ENCODE measurements at places on chromosomes 1 and 21. TPM values are rescaled to one million over a fixed set of nuclear protein-coding genes. Genes with fewer than 3 reads are reported as not detected.

DNA sequence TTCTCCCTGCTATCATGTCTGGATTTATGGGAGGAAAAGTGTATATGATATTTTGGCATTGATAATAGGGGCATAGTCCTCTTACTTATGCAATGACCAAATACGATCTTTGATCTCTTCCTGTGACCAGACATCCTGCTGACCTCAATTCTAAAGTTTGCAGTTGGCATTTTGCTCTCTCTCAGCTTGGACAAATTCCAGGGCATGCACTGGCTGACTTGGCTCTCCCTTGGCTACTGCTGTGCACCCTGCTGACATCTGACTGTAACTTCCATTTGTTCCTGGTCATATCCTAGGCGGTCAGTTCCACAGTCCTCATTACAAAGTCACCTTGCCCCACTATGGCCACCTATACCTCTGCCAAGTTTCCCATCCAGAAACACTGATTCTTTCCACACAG, 380.7 kb upstream of the NR5A2 start:
- no peaks in the 10 kb centered on the region for H3K27me3 ChIP-seq
- DNase-seq = no peak
- H3K27ac ChIP-seq = no peak overlapping the region
- no peaks in the 10 kb centered on the region for H3K4me1 ChIP-seq
- no peaks in the 10 kb centered on the region for H3K36me3 ChIP-seq
- H3K4me3 ChIP-seq = no peak overlapping the region

DNA sequence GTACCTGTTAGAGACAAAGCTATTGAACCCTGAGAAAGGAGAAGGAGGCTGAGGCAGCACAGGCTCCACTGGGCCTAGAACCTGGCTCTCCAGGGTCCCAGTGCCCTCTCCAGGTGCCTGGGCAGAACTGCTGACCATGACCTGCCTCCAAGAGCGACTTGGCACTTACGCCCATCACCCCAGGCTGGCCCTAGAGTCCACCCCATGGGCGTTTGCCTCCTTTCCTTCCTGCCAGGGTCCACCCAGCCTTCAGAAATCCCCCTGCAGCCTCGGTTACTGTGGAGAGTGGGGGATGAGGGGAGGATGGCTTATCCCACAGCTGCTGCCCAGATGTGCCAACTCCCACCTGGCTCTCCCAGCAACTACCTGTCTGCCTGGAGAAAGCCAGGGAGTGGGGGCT, 14.7 kb upstream of the C1QA start:
- DNase-seq = no peak
- H3K36me3 ChIP-seq = no peaks in the 10 kb centered on the region
- no peak overlapping the region for H3K27ac ChIP-seq
- no peaks in the 10 kb centered on the region for H3K4me1 ChIP-seq

- H3K4me1 ChIP-seq = no peaks in the 10 kb centered on the region
- H3K27ac ChIP-seq = no peak overlapping the region
- no peak for DNase-seq
- H3K36me3 ChIP-seq = no peaks in the 10 kb centered on the region
These were observed 245.6 kb upstream of the ADAMTS5 start for GRCh38 chr21:27212441-27212840.

The GPR153 gene
- 6.1 TPM for total RNA-seq

DNA sequence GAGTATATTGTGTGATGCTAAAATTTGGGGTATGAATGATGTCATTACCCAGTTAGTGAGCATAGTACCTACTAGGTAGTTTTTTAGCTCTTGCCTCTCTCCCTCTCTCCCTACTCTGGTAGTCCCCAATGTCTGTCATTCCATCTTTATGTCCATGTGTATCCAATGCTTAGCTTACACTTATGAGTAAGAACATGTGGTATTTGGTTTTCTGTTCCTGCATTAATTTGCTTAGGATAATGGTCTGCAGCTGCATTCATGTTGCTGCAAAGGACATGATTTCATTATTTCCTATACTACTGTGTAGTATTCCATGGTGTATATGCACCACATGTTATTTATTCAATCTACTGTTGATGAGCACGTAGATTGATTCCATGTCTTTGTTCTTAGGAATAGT, 54.4 kb upstream of the NEGR1 start:
- no peaks in the 10 kb centered on the region for H3K4me1 ChIP-seq
- no peaks in the 10 kb centered on the region for H3K36me3 ChIP-seq
- H3K27me3 ChIP-seq = no peaks in the 10 kb centered on the region
- no peak overlapping the region for H3K27ac ChIP-seq
- DNase-seq = no peak

The SPTA1 gene
- total RNA-seq = not detected

DNA sequence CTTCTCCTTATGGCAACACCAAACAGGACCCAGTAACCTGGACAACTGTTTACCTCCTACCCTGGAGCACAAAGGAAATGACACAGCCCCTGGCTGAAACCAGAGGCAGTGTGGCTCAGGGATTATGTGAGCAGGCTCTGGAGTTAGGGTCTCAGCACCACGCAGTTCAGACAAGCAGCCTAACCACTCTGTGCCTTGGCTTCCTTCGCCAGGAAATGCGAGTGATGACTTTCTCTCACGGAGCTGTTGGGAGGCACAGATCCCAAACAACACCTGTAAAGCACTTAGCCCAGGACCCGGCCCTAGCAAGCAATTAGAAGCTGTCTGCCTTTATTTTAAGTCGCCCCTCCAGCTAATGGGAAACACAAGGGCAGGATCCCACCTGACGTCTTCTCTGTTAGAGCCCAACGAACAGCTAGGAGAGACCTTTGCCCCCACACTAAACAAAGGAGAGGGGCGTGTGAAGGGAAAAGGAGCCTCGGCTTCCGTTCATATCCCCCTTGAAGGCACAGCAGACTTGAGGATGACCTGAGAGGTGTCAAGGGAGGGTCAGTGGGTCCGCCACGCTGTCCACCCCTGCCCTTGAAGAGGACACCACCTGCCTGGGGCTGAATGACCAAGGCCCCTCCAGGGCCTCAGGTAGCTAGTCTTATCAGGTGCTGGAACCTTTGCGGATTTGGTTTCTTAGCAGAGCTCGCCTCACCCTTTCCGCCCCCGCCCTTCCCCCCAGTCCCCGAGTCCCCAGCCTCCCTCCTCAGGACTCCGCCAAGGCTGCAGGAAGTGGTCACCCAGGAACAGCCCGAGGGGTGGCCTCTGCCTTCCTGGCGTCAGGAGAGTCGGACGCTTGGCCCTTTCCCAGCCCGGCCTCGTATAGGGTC, 860 bp downstream of the TMEM63A start:
- H3K4me3 ChIP-seq = peak overlapping the region; percentile 80
- peak overlapping the region; percentile 81 for H3K27ac ChIP-seq
- peaks cover 3% of the 10 kb centered on the region for H3K36me3 ChIP-seq
- H3K27me3 ChIP-seq = no peaks in the 10 kb centered on the region
- DNase-seq = no peak

The NSUN4 gene
- 27.8 TPM for total RNA-seq

- DNase-seq = no peak
- no peak overlapping the region for H3K27ac ChIP-seq
- H3K36me3 ChIP-seq = no peaks in the 10 kb centered on the region
- H3K4me1 ChIP-seq = no peaks in the 10 kb centered on the region
- peaks cover 34% of the 10 kb centered on the region for H3K27me3 ChIP-seq
- H3K4me3 ChIP-seq = no peak overlapping the region
These were observed 31.0 kb downstream of the DDX20 start for GRCh38 chr1:111786669-111787207.

- no peak overlapping the region for H3K4me3 ChIP-seq
- no peaks in the 10 kb centered on the region for H3K27me3 ChIP-seq
- no peak for DNase-seq
These were observed 16.3 kb downstream of the SOX13 start for GRCh38 chr1:204089044-204089751.

DNA sequence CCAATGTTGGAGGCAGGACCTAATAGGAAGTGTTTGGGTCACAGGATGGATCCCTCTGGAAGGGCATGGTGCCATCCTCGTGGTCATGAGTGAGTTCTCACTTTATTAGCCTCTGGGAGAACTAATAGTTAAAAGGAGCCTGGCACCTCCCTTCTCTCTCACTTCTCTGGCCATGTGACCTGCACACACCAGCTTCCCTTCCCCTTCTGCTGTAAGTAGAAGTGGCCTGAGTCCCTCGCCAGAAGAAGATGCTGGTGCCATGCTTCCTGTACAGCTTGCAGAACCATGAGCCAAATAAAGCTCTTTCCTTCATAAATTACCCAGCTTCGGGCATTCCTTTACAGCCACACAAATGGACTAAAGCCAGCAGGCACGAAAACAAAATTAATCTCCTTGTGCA, 23.6 kb downstream of the ACOT7 start:
- peaks cover 58% of the 10 kb centered on the region for H3K4me1 ChIP-seq
- no peaks in the 10 kb centered on the region for H3K27me3 ChIP-seq
- no peak overlapping the region for H3K27ac ChIP-seq
- H3K36me3 ChIP-seq = no peaks in the 10 kb centered on the region
- DNase-seq = no peak

Data from HCT116 (cell line).